ENCODE measurements at places on chromosomes 7 and 10.

DNA sequence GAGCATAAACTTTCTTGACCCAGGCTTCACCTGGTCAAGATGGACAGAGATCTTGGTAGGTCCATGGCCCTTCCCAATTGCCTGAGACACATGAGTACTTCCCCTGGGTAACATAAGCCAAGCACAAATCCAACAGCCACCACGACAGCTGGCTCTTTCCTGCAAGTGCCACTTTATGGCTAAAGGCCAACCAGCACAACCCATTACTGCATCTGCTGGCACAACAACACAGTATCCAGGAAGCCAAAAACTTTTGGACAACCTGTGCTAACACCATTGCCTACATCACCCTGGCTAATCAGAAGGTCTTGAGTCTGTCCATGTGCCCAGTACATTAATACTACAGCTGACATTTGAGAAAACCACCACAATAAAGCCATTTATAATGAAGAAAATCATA, 548.0 kb upstream of the SEMA3D start:
- no peak for DNase-seq

DNA sequence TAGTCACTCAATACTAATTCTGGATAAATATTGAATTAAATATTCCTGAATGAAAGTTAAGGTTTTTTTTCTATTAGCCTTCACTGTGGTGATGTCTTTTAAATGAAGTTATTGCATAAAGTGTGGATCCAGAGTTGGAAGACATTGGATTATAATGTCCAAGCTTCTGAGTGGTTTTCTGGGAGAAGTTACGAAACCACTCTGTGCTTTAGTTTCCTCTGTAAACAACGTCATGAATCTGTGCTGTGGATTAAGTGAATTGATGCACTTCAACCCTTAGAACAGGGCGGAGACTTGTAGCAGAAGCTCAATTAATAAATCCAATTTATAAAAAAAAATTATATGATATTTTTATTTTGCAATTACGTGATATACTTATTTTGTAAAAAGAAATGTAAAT, 271.7 kb downstream of the BICC1 start:
- no peak for DNase-seq

GRCh38 chr10:106535304-106535953, 629.1 kb downstream of the SORCS1 start:
- DNase-seq, result peak; percentile 24

DNA sequence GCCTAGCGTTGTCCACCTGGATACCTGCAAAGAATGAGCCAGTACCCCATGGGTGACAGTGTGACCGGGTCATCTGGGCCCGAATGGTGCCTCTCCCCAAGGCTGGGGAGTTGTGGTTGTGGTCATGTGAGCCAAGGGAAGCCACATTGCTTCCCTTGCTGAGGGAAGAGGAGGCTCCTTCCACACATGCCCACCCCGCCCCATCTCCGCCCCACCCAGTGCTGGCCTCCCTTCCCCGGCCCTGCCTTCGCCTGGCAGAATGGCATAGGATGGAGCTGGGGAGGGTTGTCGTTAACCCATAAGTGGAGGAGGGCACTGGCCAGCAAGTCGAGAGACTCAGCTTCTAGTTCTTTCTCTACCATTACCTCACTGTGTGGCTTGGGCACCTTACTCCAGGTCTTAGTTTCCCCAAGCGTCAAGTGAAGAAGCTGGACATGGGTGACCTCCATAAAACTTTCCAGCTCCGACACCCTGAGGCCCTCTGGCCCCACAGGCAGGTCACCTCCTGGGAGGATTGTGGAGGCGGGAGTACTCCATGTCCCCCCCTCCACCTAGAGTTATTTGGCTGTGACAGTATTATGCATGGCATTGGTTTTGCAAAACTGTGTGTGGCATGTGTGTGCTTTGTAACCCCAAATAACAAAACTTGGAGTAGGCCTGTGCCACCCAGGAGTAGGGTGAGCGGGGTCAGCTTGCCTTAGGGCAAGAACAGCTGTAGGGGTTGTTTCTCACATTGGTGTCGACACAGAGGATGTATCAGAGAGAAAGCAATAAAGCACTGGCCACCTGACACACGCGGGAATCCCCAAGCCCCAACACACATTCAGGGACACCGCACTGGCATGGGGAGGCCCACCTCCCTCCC, 90.5 kb upstream of the MACROH2A2 start:
- no peak for DNase-seq

DNA sequence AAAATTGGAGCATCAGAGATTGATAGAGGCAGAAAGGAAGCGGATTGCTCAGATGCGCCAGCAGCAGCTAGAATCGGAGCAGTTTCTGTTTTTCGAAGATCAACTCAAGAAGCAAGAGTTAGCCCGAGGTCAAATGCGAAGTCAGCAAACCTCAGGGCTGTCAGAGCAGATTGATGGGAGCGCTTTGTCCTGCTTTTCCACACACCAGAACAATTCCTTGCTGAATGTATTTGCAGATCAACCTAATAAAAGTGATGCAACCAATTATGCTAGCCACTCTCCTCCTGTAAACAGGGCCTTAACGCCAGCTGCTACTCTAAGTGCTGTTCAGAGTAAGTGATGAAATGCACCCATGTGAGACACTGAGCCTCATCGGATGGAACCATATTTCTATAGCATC, 33.1 kb downstream of the STAMBPL1 start:
- DNase-seq, result no peak

DNA sequence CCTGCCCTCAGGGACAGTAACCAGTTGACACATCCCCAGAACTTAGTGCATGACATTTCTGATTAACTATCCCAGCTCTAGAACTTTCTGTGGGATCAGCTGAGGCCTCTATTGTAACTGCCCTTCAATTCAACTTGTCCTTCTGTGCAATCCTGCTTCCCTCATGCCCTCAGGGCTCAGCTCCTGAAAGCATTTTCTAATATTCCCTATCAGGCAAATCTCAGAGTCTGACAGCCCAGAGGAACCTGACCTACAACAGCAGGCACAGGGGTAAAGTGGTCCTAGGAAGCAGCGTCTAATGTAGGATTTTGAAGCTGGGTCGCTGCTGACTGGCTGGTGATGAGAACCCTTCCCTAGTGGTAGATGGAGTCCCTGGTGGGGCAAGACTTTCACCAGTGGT, 13.6 kb upstream of the STN1 start:
- DNase-seq, result no peak

DNA sequence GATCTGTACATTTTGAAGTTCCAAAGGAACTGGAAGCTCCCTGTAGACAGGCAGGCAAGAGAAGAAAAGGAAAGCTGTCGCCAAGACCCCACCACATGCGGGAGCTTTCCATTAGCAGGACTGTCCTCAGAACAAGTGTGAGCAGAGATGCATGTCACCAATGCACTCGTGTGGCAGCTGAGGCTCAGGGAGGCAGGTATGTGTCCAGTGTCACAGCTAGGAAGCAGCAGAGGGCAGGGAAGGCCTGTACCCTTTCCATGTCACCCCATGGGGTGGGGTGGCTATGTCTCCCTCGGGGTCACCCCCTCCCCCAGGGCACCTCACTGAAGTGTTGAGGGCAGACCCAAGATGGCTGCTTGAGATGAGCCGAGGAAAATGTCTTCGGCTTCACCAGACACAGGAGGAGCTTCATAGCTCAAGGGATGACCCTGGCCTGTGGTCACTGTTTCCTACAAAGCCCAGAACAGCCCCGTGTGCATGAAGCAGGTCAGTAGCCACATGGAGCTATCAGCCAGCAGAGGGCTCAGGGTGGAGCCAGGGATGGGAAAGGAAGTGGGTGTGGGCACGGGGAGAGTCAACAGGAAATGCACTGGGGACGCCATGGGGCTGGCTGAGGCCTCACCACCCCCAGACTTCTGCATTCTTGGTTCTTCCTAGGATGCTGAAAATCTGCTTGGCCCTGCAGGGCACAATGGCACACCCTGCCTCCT, 96.6 kb downstream of the FAM53B start:
- no peak for DNase-seq

DNA sequence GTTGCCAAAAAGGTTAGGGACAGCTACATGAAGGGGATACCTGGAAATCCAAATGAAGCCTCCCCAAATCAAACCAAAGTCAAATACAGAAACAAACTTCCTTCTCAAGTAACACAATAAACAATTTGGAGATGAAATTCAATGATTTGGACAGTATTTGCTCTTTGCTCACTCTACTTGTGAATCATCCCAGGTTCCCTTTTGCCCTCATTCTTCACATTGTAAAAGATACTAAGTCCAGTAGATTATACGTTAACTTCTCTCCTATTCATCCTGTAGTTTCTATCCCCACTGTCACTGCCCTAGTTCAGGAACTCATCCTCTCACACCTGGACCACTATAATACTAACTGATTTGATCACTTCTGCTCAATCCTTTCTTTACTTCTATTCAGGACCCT, 28.3 kb downstream of the FZD1 start:
- DNase-seq, result no peak

- no peak for DNase-seq
These were observed 36.3 kb downstream of the ARHGAP22 start for GRCh38 chr10:48568546-48568945.

DNA sequence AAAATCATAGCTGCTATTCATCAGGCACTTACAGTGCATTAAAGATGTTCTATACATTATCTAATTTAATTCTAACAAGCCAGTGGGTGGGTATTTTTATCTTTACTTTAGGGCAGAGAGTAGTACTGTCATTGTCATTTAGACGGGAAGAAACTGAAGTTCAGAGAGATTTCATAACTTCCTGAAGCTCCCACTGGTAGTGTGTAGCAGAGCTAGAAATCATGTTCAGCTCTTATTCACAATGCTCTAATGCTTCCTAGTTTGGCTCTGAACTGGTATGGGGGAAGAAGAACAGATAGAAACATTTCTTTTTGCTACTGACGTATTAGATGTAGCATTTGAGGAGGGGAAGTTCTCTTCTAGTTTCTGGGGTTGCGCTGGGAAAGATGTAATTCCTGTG, 116.7 kb downstream of the CYP26A1 start:
- no peak for DNase-seq

Data from WTC11 (cell line).